ENCODE measurements at places on chromosomes 7 and 10. TPM values are rescaled to one million over a fixed set of nuclear protein-coding genes. Genes with fewer than 3 reads are reported as not detected.

- DNase-seq, result no peak
Observed at GRCh38 chr7:11593322-11593721, 238.7 kb downstream of the THSD7A start.

- no peak for DNase-seq
Observed at GRCh38 chr10:25999295-25999981, 65.4 kb downstream of the MYO3A start.

HOXA13 gene
- total RNA-seq, result not detected

CYP26C1 gene
- 0.35 TPM for total RNA-seq

ASZ1 gene
- not detected for total RNA-seq

TMEM120A gene
- total RNA-seq, result 43.9 TPM

MYL10 gene
- total RNA-seq, result not detected

SLC12A9 gene
- total RNA-seq, result 39.2 TPM
